ENCODE measurements at places on chromosomes 4 and X.

DNA sequence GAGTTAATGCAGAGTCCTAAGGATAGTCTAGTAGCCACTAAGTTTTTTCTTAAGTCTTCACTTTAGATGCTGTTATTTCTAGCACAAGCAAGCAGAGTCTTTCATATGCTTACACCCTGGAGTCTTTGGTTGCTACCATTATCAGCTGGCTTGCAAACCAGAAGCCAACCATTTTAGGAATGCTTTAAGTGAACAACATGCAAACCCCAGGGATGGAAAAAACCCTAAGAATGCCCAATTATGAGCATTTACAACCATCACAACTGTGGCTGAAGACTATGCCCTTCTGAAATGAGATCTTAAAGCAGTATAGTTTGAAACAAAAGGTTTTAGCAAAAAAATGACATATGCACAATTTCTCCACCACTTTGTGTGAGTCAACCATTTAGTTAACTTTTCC, 6.6 kb downstream of the MID1IP1 start:
- DNase-seq = no peak

- DNase-seq = no peak
Observed at GRCh38 chr4:54909961-54910360, 215.4 kb downstream of the KDR start.

DNA sequence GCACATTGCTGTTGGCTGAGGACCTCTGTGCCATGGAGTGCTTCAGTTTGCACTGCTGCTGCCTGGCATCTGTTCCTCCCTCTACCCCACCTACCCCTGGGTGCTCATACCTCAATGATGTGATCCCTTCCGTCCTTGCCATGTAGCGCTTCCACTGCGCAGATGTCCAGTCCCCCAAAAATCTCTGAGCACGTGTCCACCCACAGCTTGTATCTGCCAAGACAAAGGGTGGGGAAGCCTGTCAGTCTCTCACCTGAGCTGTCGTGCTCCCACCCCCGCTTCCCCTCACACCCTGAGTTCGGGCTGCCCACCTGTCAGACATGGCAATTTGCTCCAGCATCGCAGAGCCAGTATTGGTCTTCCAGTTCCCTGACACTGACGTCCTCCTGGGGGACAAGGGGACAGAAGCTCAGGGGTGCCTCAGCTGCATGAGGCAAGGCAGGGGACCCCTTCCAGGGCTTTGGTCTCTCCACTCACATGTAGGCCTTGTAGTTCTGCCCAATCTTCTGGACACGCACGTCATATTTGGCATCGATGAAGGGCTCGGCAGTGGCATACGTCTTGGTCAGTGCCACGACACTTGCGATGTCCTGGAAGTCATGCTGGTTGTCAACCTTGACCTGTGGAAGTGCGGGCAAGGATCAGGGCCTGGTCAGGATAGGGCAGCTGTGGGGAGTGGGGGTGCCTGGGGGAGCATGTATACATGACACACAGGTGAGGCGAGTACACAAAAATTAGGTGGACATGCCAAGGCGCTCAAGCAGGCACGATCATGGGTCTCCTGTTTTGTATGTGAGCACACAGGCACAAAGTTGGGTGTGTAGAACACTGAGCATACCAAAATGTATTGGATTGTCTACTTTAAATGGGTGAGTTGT, 6.0 kb upstream of the TIMP1 start:
- no peak for DNase-seq

GRCh38 chr4:142274137-142274536, 572.0 kb downstream of the INPP4B start:
- no peak for DNase-seq

DNA sequence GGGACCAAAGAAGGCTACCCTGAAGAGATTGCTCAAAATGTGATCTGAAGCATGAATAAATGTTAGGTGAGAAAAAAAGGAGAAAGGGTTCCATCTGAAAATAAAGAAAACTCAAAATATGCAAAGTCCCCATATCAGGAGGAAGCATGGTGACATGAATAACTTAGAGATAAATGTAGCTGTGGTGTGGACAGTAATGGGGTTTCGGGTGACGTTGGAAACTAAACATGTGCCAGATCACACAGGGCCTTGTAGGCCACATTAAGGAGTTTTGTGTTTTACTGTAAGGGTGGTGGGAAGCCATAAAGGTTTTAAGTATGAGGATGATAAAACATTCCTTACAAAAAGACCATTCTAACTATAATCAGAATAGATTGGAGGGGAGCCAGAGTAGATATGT, 40.3 kb upstream of the ACSL4 start:
- DNase-seq = no peak

GRCh38 chr4:149095001-149095400, 652.8 kb upstream of the NR3C2 start:
- DNase-seq = no peak

- no peak for DNase-seq
Observed at GRCh38 chrX:72216973-72217372, 21.9 kb downstream of the ERCC6L start.

- no peak for DNase-seq
Observed at GRCh38 chrX:134459683-134460004, 321 bp upstream of the HPRT1 start.

DNA sequence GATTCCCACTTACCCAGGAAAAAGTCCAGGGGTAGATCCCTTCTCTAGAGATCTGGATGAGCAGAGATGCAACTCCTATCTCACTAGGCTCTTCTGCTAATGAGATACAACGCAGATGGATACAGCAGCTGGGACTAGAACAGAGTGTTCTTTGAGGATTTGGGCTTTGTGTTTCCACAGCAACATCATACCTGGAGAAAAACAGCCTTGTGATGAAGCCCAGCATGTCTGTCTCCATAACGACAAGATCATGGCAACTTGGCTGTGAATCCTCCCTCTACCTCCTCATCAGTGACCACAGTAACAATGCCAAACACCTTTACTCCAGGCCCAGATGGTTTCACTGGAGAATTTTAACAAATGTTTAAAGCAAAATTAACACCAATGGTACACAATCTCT, 80.1 kb downstream of the RCHY1 start:
- DNase-seq = no peak

GRCh38 chr4:29541757-29542156, 1178.4 kb upstream of the PCDH7 start:
- DNase-seq = no peak
